Activated CD4-positive, alpha-beta T cell treated with anti-CD3 and anti-CD28 coated beads for 36 hours (primary cell): ENCODE measurements at places on chromosomes 5 and 9. TPM values are rescaled to one million over a fixed set of nuclear protein-coding genes. Genes with fewer than 3 reads are reported as not detected.

DNA sequence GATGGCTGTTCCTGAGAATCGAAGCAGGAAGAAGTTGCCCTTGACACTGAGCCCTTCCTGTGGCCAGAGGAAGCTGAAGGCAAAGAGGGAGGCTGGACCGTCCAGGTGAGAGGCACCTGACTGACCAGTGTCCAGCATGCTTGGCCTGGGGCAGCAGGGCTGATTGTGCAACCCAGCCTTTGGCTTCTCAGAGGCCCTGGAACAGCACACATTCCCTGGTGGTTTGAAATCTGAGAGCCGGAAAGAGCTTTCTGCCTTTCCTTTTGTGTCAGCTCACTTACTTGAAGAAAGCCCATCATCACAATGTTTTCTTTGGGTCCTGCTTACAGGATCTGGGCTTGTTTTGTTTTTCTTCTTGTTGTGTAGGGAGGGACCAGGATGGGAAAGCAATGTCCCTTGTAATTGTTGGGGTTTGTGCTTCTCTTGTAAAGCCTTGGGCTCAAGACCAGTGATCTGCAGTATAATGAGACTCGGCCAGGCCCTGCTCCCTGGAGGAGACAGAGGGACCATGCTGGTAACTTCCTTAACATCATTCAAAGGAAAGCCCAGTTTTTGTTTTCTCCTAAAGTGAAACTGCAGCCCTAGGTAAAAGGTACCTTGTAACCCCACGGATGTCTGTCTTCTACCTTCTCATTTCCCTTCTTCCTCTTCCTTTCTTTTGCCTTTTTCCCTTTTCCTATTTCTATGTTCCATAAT is 213.7 kb downstream of the NXNL2 start:
- no peak overlapping the region for H3K27ac ChIP-seq
- DNase-seq, result no peak
- no peaks in the 10 kb centered on the region for H3K36me3 ChIP-seq
- peaks cover 10% of the 10 kb centered on the region for H3K27me3 ChIP-seq
- no peaks in the 10 kb centered on the region for H3K4me1 ChIP-seq

DNA sequence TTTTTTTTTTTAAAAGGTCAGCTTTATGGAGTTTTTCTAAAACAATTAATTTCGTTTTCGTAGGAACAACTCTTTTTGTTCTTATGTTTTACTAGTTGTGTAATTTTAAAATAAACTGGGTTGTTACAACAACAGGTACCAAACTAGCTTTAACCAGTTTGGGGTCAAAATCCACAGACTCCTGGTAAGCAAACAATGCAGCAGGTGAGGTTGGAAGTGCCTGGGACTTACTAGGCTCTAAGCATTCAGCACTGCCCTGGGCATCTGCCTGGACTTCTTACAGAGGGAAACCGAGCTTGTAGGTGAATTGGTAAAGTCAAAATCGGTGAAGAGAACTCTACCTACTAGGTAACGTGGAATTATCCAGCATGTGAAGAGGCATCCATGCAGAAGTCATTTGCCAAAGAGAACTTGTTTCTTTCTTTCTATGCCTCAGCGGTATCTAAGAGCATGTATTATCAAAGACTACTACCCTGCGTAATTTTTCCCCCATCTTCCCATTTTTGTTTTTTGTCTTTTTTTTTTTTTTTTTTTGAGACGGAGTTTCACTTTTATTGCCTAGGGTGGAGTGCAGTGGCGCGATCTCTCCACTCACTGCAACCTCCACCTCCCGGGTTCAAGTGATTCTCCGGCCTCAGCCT is 145.4 kb downstream of the KCTD16 start:
- DNase-seq, result no peak
- no peak overlapping the region for H3K4me3 ChIP-seq
- H3K4me1 ChIP-seq, result no peaks in the 10 kb centered on the region
- H3K27ac ChIP-seq, result no peak overlapping the region
- H3K36me3 ChIP-seq, result no peaks in the 10 kb centered on the region
- H3K27me3 ChIP-seq, result peaks cover 4% of the 10 kb centered on the region

GRCh38 chr5:157248821-157249470 is 17.0 kb upstream of the CYFIP2 start:
- peak; percentile 48 for DNase-seq
- peaks cover 95% of the 10 kb centered on the region for H3K36me3 ChIP-seq
- no peaks in the 10 kb centered on the region for H3K27me3 ChIP-seq
- peak overlapping the region; percentile 88 for H3K27ac ChIP-seq
- peaks cover 98% of the 10 kb centered on the region for H3K4me1 ChIP-seq

DNA sequence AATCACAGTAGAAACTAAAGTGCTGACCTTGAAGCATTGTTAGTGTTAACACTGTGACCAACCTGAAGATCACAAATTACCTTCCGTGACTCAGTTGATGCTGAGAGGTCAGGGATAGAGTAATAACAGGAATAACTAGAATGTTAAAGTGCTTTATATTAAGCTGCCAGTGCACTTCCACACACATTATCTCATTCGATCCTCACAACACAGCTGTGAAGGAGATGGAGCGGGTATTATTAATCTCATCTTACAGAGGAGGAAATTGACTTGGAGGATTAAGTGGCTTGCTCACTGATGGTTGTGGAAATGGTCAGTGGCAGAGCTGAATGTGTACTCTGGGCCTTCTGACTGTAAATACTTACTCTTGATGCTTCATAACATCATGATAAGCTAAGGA is 252.5 kb upstream of the DMRT1 start:
- H3K36me3 ChIP-seq, result no peaks in the 10 kb centered on the region
- peaks cover 3% of the 10 kb centered on the region for H3K4me1 ChIP-seq
- H3K27me3 ChIP-seq, result no peaks in the 10 kb centered on the region
- H3K27ac ChIP-seq, result no peak overlapping the region
- no peak overlapping the region for H3K4me3 ChIP-seq
- DNase-seq, result no peak

DNA sequence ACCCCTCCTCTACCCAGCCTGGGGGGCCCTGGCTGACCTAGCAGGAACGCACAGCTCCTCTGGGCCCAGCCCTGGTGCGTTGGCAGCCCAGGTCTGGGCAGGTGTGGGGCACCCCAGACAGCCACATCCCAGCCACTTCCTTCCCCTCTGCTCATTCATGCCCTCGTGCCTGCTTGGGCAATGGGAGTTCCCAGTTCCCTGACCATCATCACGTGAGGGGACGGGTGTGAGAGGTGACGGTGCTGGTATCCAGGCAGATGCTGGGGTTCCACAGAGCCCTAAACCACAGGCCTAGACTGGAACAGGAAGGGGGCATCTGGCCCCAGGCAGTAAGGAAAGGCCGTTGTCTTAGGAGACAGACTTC is 8.4 kb downstream of the RALGDS start:
- peaks cover 49% of the 10 kb centered on the region for H3K4me1 ChIP-seq
- no peak overlapping the region for H3K4me3 ChIP-seq
- peak; percentile 40 for DNase-seq
- no peaks in the 10 kb centered on the region for H3K27me3 ChIP-seq
- peaks cover 26% of the 10 kb centered on the region for H3K36me3 ChIP-seq
- no peak overlapping the region for H3K27ac ChIP-seq

GRCh38 chr5:60386436-60387050 is 313.4 kb downstream of the DEPDC1B start:
- H3K4me3 ChIP-seq, result no peak overlapping the region
- no peaks in the 10 kb centered on the region for H3K36me3 ChIP-seq
- H3K27me3 ChIP-seq, result no peaks in the 10 kb centered on the region
- H3K27ac ChIP-seq, result no peak overlapping the region

GRCh38 chr9:109198736-109199382 is 31.8 kb upstream of the FRRS1L start:
- H3K27me3 ChIP-seq, result peaks cover 3% of the 10 kb centered on the region
- no peak overlapping the region for H3K4me3 ChIP-seq
- H3K4me1 ChIP-seq, result no peaks in the 10 kb centered on the region
- no peak overlapping the region for H3K27ac ChIP-seq
- H3K36me3 ChIP-seq, result no peaks in the 10 kb centered on the region
- DNase-seq, result no peak

DNA sequence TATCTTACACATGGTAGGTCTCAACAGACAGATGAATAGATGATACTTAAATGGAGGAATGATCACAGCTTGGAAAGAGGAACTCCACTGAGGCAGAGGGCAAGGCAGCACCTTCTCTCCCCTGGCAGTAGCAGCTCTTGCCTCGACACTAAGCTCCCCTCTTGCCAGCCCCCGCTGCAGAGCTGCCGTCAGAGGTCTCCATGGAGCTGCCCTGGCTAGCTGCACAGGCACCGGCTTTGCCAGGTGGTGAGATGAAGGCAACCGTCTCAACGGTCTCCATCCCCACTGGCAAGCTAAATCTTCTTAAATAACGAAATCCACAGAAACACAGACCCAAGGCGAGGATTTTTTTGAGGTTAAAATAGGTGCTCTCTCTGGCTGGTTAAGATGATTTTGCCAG is 81.2 kb downstream of the CRB2 start:
- no peaks in the 10 kb centered on the region for H3K4me1 ChIP-seq
- no peak overlapping the region for H3K27ac ChIP-seq
- H3K36me3 ChIP-seq, result peaks cover 17% of the 10 kb centered on the region
- H3K27me3 ChIP-seq, result no peaks in the 10 kb centered on the region

DNA sequence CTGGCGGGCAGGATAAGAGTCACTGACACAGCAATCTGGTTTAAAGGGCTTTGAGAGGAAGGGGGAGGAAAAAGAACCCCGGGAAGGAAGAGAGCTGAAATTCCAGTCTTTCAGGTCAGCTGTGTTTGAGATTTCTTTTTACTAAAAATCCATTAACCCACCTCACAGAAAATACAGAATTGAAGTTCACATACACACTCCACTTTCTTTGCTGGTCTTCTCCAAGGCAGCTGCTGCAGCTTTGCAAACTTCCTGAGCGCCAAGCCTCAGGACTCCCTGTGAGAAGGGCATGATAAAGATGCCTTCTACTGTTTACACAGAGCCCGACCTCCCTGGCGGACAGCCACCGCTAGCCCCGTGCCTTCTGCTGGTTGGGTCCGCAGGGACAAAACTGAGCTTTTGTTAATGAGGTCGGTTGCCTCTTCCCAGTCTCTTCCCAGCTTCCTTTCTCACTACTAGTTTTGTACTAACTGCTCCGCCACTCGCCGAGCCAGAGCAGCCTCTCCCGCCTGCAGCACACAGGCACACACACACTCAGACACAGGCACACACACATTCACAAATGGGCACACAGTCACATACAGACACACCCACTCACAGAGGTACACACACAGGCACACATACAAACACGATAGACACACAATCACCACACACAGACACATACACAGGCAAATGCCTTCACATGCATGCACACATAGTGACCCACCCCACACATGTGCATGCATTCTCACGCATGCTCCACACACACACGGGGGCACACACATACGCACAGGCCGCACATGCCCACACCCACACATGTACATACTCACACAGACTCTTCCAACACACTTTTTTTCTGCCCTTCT is at the start of gene FREM1:
TSS of gene FREM1 (minus strand) at position 468 of the 845 bp plus-strand sequence. CDS start 41,451 bp downstream, outside the sequence.
- no peak within 1 kb of the TSS for H3K27ac ChIP-seq
- no peaks in the 10 kb centered on the region for H3K4me1 ChIP-seq
- H3K27me3 ChIP-seq, result peaks cover 5% of the 10 kb centered on the region
- no peak within 1 kb of the TSS for H3K4me3 ChIP-seq
- no peak for DNase-seq

Gene PLAC8L1
- total RNA-seq, result 0.30 TPM

- no peaks in the 10 kb centered on the region for H3K36me3 ChIP-seq
- peaks cover 14% of the 10 kb centered on the region for H3K4me1 ChIP-seq
- DNase-seq, result no peak
- H3K4me3 ChIP-seq, result no peak overlapping the region
Measured at GRCh38 chr9:34501889-34502425, 20.8 kb downstream of the ENHO start.

DNA sequence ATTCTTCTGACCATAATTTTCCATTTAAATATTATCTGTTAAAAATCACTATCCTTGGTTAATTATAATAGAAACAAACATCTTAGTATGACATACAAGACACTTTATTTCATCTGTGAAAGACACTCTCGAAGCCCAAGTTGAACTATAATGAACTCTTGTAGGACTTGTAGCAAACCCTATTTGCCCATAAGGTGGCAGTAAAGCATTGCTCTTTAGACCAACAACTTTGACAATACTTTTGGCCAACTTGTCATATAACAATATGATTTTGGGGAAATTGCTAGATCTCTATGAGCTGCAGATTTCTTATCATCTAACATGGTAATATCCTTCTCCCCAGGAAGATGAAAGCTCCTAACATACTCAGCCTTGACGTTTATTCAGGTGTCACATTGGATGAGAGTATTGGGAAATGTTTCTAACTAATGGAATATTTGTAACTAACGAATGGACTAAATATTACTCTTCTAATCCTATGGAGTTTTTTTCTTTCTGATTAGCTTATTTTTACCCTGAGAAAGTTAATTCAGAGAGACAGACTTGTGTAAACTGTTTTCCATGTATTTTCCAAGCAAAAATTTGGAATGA is 11.0 kb downstream of the SPINK14 start:
- no peak overlapping the region for H3K4me3 ChIP-seq
- H3K36me3 ChIP-seq, result no peaks in the 10 kb centered on the region
- H3K4me1 ChIP-seq, result no peaks in the 10 kb centered on the region
- no peak overlapping the region for H3K27ac ChIP-seq
- peaks cover 17% of the 10 kb centered on the region for H3K27me3 ChIP-seq
- DNase-seq, result no peak

DNA sequence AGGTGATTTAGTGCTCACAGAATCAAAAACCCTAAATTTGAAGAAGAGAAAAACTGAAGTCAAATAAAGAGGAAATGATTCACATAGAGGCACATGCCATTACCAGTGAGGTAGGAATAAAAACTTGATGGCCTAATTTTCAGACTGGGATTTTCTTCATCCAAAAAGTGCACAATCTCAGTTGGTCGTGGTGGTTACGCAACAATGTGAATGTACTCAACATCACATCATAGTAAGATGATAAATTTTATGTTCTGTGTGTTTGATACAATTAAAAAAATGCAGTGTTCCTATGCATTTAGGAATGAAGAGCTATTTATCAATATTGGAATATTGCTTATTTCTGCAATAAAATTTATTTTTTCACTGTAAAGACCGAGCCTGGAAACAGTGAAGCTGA is 60.7 kb downstream of the SV2C start:
- H3K27me3 ChIP-seq, result peaks cover 1% of the 10 kb centered on the region
- H3K36me3 ChIP-seq, result no peaks in the 10 kb centered on the region
- no peak overlapping the region for H3K27ac ChIP-seq
- H3K4me1 ChIP-seq, result no peaks in the 10 kb centered on the region

DNA sequence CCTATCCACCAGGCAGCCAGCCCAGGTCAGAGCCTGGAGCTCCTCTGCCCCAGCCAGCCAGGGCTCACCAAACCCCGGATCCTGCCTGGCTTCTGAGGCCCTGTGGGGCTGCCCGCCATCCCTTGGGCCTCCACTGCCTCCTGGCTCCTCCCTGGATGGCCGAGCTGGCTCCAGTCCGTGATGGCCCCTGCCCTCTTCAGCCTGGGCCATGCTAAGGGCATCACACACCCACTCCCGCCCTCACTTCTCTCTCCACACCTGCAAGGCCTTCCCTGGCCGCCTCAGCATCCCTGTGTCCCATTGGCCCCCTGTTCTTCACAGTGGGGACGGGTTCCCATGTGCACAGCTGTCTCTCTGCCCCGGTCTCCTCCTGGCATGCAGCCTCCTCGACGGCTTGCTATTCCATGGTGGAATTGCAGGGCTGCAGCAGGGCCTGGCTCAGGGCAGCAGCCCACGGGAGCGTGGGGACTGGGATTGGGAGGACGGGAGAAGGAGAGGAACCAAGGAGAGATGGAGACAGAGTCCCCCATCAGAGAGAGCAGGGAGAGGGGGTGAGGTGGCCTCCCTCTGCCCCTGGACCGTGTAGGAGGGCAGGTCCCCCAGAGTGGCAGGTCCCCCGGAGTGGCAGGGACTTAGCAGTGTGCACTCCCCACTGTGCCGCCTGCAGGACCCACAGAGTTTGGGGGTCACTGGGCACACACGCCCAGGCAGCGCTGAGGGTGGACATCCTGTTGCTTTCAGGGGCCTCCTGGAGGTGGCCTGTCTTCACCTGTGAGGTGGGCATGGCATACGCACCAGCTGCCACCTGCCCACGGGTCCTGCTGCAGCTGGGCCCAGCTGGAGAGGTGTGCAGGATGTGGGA is 16.7 kb upstream of the RNU6ATAC start:
- no peaks in the 10 kb centered on the region for H3K27me3 ChIP-seq
- H3K36me3 ChIP-seq, result no peaks in the 10 kb centered on the region
- DNase-seq, result no peak
- H3K4me1 ChIP-seq, result peaks cover 23% of the 10 kb centered on the region
- no peak overlapping the region for H3K27ac ChIP-seq
- H3K4me3 ChIP-seq, result no peak overlapping the region
